Progenitor cell of endocrine pancreas (in vitro differentiated cells): ENCODE measurements at places on chromosomes 4 and X. TPM values are rescaled to one million over a fixed set of nuclear protein-coding genes. Genes with fewer than 3 reads are reported as not detected.

Gene NFXL1
- total RNA-seq: 39.3 and 39.6 TPM in 2 replicates

Gene CORIN
- 0.84 and 1.5 TPM in 2 replicates for total RNA-seq

Gene LRIT3
- 0.17 and 0.31 TPM in 2 replicates for total RNA-seq

Gene SLC7A11
- 8.2 and 12.3 TPM in 2 replicates for total RNA-seq

Gene INPP4B
- total RNA-seq: 2.6 and 3.4 TPM in 2 replicates
